Cardiac muscle cell (in vitro differentiated cells and primary cell): ENCODE measurements at places on chromosomes 11 and 22. TPM values are rescaled to one million over a fixed set of nuclear protein-coding genes. Genes with fewer than 3 reads are reported as not detected.

The OR8D4 gene
- not detected in 2 replicates for polyA plus RNA-seq

The OR52A1 gene
- polyA plus RNA-seq: not detected in 2 replicates

The APOA5 gene
- polyA plus RNA-seq: not detected in 2 replicates

The BAIAP2L2 gene
- 1.2 and 1.3 TPM in 2 replicates for polyA plus RNA-seq

The SCGB1A1 gene
- not detected in 2 replicates for polyA plus RNA-seq

The INS gene
- polyA plus RNA-seq: not detected in 2 replicates

The SYTL2 gene
- 1.2 and 1.7 TPM in 2 replicates for polyA plus RNA-seq

The DUSP8 gene
- polyA plus RNA-seq: 0.55 and 0.59 TPM in 2 replicates

The GGT5 gene
- 2.3 and 3.6 TPM in 2 replicates for polyA plus RNA-seq

The RASL10A gene
- 1.2 and 3.5 TPM in 2 replicates for polyA plus RNA-seq

The HOATZ gene
- polyA plus RNA-seq: not detected in 2 replicates

The SNX32 gene
- polyA plus RNA-seq: 13.2 and 21.4 TPM in 2 replicates

The BIK gene
- polyA plus RNA-seq: 34.6 and 65.4 TPM in 2 replicates

The SVIP gene
- 12.5 and 12.6 TPM in 2 replicates for polyA plus RNA-seq

The MRGPRX4 gene
- polyA plus RNA-seq: not detected in 2 replicates

The ASCL3 gene
- polyA plus RNA-seq: not detected in 2 replicates

The LARGE2 gene
- polyA plus RNA-seq: 4.5 and 9.2 TPM in 2 replicates

The TMA7B gene
- not detected in 2 replicates for polyA plus RNA-seq

The SYT8 gene
- polyA plus RNA-seq: not detected in 2 replicates

The AMBRA1 gene
- polyA plus RNA-seq: 10.5 and 12.8 TPM in 2 replicates

The RIMBP3C gene
- polyA plus RNA-seq: 0.32 and 0.59 TPM in 2 replicates

The OR8A1 gene
- polyA plus RNA-seq: not detected in 2 replicates

The KDELR3 gene
- polyA plus RNA-seq: 21.8 and 26.5 TPM in 2 replicates

The OR5F1 gene
- polyA plus RNA-seq: not detected in 2 replicates

The AIFM3 gene
- polyA plus RNA-seq: 0.67 and 0.87 TPM in 2 replicates

The CYTH4 gene
- polyA plus RNA-seq: not detected in 2 replicates

The KRTAP5-11 gene
- polyA plus RNA-seq: not detected in 2 replicates

The RBMXL2 gene
- 0.07 and 0.36 TPM in 2 replicates for polyA plus RNA-seq

The P2RX3 gene
- polyA plus RNA-seq: 0.39 and 0.62 TPM in 2 replicates

The RIMBP3B gene
- polyA plus RNA-seq: 0.24 and 0.34 TPM in 2 replicates

The PGM2L1 gene
- polyA plus RNA-seq: 4.7 and 10.5 TPM in 2 replicates

The ANGPTL5 gene
- polyA plus RNA-seq: not detected in 2 replicates

The STIP1 gene
- 229 and 240 TPM in 2 replicates for polyA plus RNA-seq

The APOBEC3G gene
- 7.1 and 13.3 TPM in 2 replicates for polyA plus RNA-seq

The ARFIP2 gene
- 60.1 and 68.9 TPM in 2 replicates for polyA plus RNA-seq

The FOXRED1 gene
- 59.3 and 68.5 TPM in 2 replicates for polyA plus RNA-seq
